Activated CD8-positive, alpha-beta memory T cell treated with anti-CD3 and anti-CD28 coated beads for 4 hours (primary cell): ENCODE measurements at places on chromosomes 7 and 10.

DNA sequence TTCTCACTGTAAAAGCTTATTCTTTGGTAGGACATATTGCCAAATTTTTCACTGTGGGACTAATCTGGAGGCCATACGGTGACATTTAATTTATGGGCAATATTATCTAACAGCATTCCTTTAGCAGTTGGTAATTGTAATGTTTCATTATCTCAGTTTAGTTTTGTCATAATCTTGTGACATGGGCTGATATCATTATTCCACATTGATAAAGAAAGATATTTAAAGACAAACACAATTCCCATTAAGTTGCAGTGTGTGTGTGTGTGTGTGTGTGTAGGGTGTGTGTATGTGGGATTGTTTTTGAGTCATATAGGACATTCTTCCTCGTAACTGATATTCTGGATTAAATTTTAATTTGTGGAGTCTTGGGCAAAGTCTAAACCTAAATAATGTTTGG, 238.5 kb downstream of the PRKG1 start:
- no peak for DNase-seq

DNA sequence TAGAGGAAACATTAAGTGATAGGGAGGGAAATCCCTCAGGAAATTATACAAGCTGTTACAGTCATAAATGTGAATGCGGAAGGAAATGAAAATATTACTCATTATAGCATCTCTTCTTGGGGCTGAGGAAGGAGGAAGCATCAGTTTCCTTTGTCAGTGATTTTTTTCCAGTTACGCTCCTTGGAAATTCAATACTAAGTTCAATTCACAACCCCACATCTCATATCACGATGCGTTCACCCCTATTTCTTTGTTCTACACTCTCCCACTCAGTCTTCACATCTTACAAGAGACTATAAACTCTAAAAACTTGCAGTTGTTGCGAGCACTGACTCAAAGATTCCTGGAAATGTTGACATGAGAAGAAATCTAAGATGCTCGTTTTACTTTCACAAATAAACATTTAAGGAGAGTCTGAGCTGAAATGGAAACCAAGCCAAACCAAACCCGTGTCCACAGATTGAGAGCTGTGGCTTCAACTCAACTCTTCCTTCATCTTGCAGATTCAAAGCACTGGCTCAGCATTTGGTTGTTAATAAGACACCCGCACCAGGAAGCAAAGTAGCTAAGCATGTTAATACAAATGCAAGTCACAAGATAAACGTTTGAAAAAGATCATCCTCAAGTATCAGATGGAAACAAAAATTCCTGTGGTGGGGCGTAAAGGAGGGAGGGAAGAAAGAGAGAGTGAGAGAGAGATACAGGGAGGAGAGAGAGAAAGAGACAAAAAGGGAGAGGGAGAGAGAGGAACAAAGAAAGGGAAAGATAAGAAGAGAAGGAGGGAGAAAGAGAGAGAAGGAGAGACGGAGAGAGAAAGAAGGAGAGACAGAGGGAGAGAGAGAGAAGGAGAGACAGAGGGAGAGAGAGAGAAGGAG, 150.0 kb upstream of the RSU1 start:
- DNase-seq = no peak

DNA sequence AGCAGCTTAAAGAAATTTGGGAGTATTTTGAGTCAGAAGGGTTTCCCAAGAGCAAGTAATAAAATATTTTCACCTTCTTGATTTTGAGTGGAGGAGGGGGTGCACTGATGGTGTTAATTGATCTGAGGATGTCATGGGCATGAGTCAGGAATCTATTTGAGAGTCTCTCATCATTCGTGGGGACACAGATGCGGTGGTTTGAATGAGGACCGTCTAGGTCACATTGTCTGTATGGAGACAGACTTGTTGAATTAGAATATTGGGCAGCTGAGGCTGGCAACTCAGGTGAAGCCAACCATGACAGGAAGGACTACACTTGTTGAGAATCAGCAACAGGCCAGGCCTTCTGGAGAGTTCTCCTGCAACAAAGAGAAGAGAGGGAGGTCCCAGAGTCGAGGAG, 127.0 kb downstream of the INSYN2A start:
- no peak for DNase-seq

DNA sequence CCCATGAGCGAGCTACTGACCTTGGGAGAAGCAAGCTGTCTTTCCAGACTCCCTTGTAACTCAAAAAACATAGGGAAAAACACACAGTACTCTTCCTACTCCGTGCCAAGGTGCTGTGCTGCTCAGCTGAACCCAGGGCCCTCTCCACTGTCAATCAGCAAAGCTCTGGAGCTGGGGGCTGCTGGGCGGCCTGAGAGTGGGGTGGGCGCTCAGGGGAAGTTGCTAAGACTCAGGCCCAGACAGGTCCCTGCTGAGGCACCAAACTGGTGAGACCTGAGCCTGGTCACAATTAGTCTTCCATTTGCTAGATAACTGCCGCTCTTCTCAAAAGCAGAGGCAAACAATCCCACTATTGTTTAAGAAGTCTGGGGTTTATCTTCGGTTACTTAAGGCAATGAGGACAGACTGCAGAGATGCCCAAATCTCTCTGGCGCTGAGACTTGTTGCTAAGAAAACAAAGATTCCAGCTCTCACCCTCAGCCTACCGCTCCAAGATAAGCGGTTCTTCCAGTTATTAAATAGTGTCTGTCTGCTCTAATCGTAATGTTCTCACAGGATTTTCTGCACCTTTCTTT, 22.0 kb downstream of the STEAP1B start:
- no peak for DNase-seq

GRCh38 chr10:132556994-132557441, 19.4 kb downstream of the INPP5A start:
- no peak for DNase-seq

GRCh38 chr10:79135790-79136189, 67.0 kb downstream of the ZMIZ1 start:
- no peak for DNase-seq

GRCh38 chr7:151080522-151081169, at the start of gene FASTK:
FASTK (minus strand) TSS chr7:151080809; CDS start chr7:151080766, 43 bp downstream.
- peak; percentile 66 for DNase-seq

DNA sequence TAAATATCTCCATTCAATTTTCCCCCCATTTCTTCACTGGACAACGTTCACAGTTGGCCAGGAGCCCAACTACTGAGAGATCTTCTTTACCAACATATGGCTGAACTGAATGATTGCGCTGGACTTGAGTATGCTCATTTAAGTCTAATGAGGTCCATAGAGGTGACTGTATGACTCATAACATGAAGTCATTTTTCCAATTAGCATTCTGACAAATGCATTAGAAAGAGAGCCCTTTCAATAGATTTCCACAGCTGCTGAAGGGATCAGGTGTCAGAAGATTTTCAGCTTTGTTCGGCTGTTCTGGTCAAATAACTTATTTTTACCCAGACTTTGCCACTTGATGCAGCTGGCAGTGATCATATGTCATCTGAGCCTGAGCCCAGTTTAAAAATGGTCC, 438.0 kb downstream of the ETV1 start:
- no peak for DNase-seq

- no peak for DNase-seq
Observed at GRCh38 chr10:82245157-82245556, 370.2 kb downstream of the NRG3 start.

- DNase-seq = no peak
Observed at GRCh38 chr10:46318799-46319198, 32.0 kb downstream of the ANTXRL start.

DNA sequence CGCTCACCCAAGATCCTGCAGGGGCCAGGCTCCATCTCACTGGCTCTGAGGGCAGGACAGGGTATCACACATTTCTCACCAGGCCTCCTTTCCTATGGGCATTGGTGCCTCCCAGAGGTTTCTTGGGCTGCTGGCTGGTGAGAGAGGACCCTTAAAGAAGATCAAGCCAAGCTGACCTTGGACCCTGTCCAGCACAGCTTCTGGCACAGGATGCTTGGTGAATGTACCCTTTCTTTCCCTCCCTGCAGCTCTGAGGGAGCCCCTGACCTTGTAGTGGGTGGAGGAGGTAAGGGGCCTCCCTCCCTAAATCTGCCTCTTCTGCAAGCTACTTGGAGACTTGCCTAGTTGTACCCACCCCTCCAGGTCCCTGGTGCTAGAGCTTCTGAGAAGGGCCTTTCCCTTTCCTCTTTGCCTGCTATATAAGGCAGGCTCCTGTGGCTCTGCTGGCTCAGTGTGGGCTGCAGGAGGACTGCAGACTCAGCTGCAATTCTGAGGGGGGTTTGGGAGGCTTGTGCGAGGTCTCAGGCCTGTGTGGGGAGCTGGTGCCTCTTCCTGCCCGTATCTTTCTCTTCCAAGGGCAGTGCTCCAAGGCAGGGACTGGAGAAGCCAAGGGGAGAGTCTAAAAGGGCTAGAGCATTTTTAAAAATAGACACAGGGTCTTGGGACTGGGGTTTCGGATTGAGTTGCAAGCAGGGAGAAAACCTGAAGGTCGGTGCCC, 11.7 kb upstream of the TRIM8 start:
- no peak for DNase-seq

- no peak for DNase-seq
Observed at GRCh38 chr7:8152489-8153192, 109.3 kb downstream of the ICA1 start.

DNA sequence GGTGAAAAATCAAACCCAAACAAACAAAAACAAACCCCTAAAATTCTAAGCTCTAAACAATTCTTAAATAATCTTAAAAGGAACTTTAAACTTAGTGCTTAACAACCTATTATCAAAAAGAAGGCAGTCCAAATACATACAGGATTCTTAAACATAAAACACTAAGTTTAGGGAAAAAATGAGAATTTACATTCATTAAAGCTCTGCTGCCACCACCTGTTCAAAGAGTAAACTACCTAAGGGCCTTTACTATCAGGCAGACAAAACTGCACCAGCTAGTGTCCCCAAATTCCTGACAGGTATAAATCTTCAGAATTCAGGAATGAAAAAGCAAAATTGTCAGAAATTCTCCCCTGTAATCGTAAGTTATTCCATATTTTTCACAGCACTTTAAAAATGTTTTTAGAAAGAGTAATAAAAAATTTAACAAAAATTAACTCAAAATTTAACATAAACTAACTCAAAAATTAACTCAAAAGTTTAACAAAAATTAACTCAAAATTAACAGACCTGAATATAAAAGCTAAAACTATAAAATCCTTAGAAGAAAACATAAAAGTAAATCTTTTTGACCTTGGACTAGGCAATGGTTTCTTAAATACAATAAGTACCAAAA, 55.1 kb downstream of the PDZD8 start:
- DNase-seq = no peak

DNA sequence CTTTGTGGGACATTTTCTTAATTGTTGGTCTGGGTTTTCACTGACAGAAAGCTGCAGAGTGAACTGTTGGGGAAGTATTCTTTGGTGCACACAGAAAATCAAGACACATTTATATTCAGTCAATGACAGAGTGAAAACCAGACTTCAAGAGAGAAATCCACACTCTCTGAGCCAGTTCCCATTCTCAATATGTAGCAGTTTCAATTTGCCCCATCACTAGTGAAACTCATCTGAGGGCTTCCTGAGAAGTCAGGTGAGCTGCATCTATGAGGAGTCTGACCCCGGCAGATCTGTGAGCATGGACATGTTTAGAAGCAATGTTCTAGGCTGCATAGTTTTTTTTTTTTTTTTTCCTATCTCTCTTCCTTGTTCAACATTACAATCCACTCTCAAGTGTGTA, 163.7 kb upstream of the AHR start:
- no peak for DNase-seq

DNA sequence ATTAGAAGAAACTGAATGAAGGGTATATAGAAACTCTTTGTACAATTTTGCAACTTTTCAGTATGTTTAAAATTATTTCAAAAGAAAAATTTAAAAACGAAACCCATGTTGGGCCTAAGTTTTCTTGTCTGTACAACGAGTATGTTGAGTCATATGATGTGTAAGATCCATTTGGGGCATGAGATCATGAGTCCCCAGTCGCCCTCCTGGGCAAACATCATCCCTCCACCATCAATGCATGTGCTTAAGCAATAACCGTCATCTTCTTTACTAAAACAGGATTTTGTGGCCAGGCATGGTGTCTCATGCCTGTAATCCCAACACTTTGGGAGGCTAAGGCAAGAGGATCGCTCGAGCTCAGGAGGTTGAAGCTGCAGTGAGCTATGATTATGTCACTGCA, 54.2 kb upstream of the CDCA7L start:
- DNase-seq = no peak

DNA sequence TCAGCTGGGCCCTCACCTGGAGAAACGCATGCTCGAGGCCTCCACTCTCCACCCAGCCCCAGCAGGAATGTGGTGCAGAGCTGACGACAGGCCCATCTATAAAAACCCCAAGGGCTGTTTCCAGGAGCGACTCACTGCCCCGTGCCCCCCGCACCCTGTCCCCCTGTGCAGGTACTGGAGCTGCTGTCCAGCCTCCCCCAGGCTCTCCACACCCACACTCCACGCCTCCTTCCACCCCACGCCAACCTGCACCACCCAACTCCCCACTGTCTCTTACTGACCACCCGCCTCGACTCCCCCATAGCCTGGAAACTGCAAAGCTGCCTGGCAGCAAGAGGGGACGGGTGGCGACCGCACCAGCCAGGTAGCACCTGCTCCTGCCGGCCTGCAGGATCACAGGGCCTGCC, 43.3 kb downstream of the DIP2C start:
- DNase-seq = no peak

- DNase-seq = no peak
Observed at GRCh38 chr10:48894911-48895802, 44.5 kb downstream of the LRRC18 start.

- no peak for DNase-seq
Observed at GRCh38 chr7:69429911-69430383, 168.3 kb upstream of the AUTS2 start.

GRCh38 chr10:130430852-130431704, 294.9 kb downstream of the GLRX3 start:
- no peak for DNase-seq

GRCh38 chr10:86569335-86569734, 47.7 kb upstream of the WAPL start:
- no peak for DNase-seq

DNA sequence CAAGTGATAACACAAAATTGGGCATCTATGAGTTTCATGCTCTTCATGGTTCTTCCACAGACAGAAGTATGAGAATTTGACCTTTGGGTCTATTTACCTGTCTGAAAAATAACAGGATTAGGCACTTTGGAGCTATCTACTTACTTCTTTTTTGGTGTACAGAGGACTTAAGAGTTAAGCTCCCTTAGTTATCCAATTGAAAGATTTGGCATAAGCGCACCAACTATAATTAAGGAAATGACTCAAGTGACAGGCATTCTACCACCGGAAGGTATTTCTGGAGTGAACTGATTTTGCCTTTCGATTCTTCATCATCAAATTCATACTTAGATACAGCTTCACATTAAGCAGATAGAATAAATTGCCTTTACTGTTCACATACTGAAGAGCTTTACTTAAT, 43.9 kb downstream of the IFIT5 start:
- DNase-seq = no peak

- no peak for DNase-seq
Observed at GRCh38 chr10:69100136-69100872, 12.4 kb downstream of the SRGN start.

- no peak for DNase-seq
Observed at GRCh38 chr10:76037531-76038155, 606.2 kb downstream of the LRMDA start.
